Suprapubic skin (tissue), 4 donors: ENCODE measurements at places on chromosomes 7 and 10. TPM values are rescaled to one million over a fixed set of nuclear protein-coding genes. Genes with fewer than 3 reads are reported as not detected.

LEP gene
- 11.8 TPM for total RNA-seq

HOXA10 gene
- 4.7 TPM for total RNA-seq

OIT3 gene
- not detected for total RNA-seq

GRCh38 chr7:3995187-3995586 lies 686.9 kb upstream of the FOXK1 start:
- H3K27me3 ChIP-seq = peaks cover 2% of the 10 kb centered on the region
- H3K36me3 ChIP-seq = peaks cover 5% of the 10 kb centered on the region
- no peak overlapping the region for H3K4me3 ChIP-seq
- no peak for DNase-seq
- no peaks in the 10 kb centered on the region for H3K4me1 ChIP-seq

- no peak for DNase-seq
- peak overlapping the region; percentile 92 for H3K4me3 ChIP-seq
- no peaks in the 10 kb centered on the region for H3K27me3 ChIP-seq
- peaks cover 53% of the 10 kb centered on the region for H3K4me1 ChIP-seq
These were observed 2.3 kb downstream of the CDK13 start for GRCh38 chr7:39952374-39952773.

DNA sequence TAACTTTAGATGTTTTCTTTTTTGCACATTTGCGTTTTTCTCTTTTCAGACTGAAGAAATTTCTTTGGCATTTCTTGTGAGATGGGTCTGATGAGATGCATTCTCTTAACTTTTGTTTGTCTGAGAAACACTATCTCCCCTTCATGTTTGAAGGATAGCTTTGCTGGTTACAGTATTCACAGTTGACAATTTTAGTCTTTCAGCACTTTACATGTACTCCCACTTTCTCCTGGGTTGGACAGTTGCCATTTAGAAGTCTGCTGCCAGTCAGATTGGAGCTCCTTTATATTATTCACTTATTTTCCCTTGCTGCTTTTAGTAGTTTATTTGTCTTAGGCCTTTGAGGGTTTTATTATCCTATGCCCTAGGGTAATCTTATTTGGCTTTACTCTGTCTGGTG lies 67.3 kb upstream of the VOPP1 start:
- H3K4me1 ChIP-seq = no peaks in the 10 kb centered on the region
- H3K36me3 ChIP-seq = no peaks in the 10 kb centered on the region
- H3K27ac ChIP-seq = no peak overlapping the region
- no peaks in the 10 kb centered on the region for H3K27me3 ChIP-seq
- no peak overlapping the region for H3K4me3 ChIP-seq
- DNase-seq = no peak
